ENCODE measurements at places on chromosomes 1 and 21.

GRCh38 chr1:9093091-9093490 is 23.7 kb upstream of the SLC2A5 start:
- DNase-seq, result no peak

- no peak for DNase-seq
Measured at GRCh38 chr1:76142771-76143540, 68.4 kb downstream of the ST6GALNAC3 start.

DNA sequence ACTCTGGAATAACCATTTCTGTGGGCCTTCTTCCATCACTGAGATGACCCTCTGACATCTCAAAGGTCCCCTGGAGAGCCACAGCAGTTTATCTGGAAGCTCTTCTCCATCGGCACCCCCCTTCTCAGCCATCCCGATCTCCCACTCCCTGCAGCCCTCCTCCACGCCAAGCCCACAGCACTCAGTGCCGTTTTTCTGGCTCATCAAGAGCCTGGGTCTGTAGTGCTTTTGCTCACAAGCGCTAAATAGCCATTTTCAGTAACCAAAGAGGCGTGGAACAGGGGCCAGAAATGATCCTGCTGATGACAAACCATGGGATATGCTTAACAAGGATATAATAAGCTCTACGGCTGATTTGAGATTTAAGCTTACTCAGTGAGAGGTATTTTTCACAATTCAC is 17.6 kb downstream of the SEC16B start:
- no peak for DNase-seq

DNA sequence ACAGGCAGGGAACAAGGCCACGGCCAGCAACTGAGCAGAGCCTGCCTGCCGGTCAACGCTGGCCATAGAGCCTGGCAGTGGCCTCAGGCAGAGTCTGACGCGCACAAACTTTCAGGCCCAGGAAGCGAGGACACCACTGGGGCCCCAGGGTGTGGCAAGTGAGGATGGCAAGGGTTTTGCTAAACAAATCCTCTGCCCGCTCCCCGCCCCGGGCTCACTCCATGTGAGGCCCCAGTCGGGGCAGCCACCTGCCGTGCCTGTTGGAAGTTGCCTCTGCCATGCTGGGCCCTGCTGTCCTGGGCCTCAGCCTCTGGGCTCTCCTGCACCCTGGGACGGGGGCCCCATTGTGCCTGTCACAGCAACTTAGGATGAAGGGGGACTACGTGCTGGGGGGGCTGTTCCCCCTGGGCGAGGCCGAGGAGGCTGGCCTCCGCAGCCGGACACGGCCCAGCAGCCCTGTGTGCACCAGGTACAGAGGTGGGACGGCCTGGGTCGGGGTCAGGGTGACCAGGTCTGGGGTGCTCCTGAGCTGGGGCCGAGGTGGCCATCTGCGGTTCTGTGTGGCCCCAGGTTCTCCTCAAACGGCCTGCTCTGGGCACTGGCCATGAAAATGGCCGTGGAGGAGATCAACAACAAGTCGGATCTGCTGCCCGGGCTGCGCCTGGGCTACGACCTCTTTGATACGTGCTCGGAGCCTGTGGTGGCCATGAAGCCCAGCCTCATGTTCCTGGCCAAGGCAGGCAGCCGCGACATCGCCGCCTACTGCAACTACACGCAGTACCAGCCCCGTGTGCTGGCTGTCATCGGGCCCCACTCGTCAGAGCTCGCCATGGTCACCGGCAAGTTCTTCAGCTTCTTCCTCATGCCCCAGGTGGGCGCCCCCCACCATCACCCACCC is at the start of gene TAS1R3:
Gene TAS1R3 (plus strand): TSS at position 213 of the 898 bp plus-strand sequence. CDS start 66 bp downstream, at position 279.
- DNase-seq, result peak; percentile 86

GRCh38 chr1:39103328-39104157 is 77.4 kb downstream of the NDUFS5 start:
- peak; percentile 85 for DNase-seq

- peak; percentile 25 for DNase-seq
Measured at GRCh38 chr1:10724948-10725847, 71.2 kb downstream of the CASZ1 start.

DNA sequence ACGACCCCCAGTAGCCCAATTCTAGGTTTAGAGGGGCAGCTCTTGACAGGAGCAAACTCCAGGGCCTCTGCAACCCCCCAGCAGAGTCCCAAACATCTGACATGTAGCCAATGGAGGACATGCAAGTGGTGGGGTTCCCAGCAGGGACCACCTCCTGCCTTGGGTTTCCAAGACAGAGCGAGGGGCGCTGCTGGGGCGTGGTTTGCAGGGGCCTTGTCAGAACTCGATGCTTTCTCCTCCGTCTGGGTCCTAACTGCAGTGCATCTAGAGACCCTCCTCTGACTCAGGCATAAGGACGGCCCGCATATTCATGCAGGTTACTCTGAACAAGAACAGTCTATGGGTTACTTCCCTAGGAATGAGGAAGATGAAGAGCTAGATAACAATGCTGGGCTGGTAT is 17.2 kb downstream of the EPHX1 start:
- DNase-seq, result no peak

- peak; percentile 38 for DNase-seq
Measured at GRCh38 chr1:43930168-43930948, 3.2 kb upstream of the ARTN start.

DNA sequence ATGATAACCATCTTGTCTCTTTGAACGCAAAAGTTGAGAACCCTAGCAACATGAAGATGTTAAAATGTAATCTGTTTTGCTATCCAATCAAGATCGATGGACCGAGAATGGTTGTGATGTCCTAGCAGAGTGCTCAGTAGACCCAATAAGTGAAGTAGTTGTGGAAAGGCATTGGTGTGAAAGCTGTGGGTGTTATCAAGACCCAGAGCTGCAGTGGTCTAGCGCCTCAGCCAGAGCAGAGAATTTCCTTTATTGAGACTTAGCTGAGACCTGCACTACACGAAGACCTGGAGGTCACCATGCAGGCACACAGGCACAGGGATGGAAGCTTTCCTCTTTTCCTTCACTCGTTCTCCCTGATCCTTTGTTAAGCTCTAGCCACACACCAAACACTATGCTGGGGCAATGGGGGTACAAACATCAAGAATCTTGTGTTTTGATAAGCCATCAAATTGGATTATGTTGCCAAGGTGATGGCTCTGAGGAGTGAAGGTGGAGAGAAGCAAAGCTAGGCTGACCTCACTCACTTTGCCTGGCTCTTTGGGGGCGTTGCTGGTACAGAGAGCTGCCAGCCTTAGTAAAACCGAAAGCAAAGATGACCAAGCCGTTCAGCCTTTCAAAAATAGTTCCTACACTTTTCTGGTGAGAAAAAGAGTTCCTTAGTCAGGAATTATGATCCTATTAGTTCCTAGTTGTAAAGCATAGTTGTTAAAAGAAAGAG is 24.1 kb downstream of the METTL13 start:
- DNase-seq, result no peak

DNA sequence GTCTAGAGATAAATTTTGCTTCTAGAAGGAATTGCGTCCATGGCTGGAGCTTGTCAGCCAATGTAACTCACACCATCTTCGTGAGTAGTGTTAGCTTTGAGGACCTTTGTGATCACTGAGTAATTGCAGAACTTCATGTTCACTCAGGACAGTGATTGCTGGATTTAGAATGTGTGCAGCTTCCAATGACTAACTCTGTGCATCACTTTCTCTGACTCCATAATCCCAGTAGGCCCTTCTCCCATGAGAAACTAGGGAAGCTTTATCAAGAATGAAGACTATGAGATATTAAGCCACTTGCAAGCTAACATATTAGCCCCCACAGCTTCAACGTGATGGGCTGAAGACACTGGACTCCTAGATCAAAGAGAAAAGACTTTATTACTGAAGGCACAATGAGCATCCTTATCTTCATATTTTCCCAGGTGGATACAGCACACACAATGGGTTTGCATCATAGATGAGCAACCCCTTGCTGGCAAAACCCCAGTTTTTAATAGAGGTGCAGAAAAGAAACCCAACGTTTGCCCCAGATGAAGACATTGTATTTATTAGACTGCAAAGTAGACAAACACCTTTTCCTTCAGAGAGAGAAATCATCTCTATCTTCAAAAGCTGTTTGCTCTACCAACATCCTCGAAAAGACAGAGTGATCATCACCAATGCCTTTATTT is 561.0 kb downstream of the LTN1 start:
- DNase-seq, result peak; percentile 34

GRCh38 chr1:116763787-116764465 is 9.7 kb downstream of the CD2 start:
- DNase-seq, result peak; percentile 53

DNA sequence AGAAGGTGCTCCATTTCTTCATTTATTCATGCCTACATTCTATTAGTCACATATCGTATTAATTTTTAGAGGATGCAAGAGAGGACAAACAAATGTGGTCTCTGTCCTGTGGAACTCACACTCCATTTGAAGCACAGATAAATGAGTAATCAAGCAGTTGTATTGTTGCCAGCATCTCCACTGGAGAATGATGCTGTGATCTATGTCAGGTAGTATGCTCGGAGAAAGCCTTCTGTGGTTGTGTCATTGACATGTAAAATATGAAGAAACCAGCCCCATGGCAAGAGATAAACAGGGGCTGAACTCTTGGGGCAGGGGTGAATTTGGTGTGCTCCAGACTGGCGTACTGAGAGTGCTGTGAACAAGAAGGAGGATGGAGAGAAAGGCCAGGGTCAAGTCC is 101.2 kb downstream of the FASLG start:
- no peak for DNase-seq

DNA sequence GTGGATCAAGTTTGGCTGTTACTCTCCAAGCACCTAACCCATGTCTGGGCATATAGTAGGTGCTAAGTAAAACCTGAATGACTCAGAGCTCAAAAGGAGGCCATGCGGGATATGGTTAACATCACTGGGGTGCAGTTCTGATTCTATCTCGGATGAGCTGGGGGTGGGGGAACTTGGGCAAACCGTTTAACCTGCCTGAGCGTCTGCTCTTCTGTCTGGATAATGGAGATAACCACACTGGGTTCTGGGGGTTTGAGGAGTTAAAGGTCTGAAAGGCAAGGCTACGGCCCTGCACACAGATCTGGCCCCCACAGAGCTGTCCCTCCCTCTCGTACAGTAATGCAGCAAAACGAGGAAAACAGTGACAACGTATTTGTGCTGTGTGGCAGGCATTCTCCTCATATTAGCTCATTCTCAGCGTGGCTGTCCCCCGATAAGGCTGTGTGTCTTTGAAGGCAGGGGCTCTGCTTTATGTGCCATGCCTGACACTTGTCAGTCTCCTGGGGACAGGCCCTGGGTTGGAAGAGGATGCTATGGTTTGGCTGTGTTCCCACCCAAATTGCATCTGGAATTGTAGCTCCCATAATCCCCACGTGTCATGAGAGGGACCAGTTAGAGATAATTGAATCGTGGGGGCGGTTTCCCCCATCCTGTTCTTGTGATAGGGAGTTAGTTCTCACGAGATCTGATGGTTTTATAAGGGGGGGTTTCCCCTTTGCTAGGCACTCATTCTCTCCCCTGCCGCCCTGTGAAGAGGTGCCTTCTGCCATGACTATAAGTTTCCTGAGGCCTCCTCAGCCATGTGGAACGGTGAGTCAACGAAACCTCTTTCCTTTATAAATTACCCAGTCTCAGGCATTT is 6.8 kb upstream of the ALDH4A1 start:
- DNase-seq, result no peak

- no peak for DNase-seq
Measured at GRCh38 chr21:40639616-40640194, 207.3 kb downstream of the DSCAM start.

DNA sequence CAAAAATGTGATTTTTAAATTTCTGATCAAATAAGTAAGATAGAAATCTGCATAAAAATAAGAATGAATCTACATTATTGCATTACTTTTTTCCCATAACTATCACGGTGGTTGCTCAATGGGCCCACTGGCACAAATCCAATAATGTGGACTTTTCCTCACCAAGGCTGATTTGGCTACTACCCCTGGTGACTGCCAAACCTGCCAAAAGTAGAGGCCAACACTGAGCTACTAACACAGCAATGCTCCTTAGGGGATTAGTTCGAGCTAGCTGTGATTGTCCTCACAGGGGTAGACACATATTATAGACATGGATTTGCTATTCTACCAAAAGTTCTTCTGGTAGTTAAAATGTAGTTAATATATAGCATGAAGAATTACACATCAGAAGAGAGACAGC is 107.7 kb upstream of the ZNHIT6 start:
- no peak for DNase-seq

- DNase-seq, result no peak
Measured at GRCh38 chr1:57820356-57821095, 396.7 kb upstream of the DAB1 start.

- no peak for DNase-seq
Measured at GRCh38 chr1:23224739-23225648, 7.7 kb upstream of the HTR1D start.

GRCh38 chr1:14875524-14876509 is 277.3 kb downstream of the KAZN start:
- DNase-seq, result no peak

- no peak for DNase-seq
Measured at GRCh38 chr1:89578946-89579684, 53.8 kb upstream of the LRRC8C start.

- peak; percentile 97 for DNase-seq
Measured at GRCh38 chr1:223504741-223505140, 111.5 kb downstream of the CCDC185 start.

- no peak for DNase-seq
Measured at GRCh38 chr1:44505210-44505993, 100.3 kb downstream of the RNF220 start.

- no peak for DNase-seq
Measured at GRCh38 chr1:2583331-2583791, 3.2 kb upstream of the PRXL2B start.

- no peak for DNase-seq
Measured at GRCh38 chr1:155970531-155971167, 7.7 kb downstream of the ARHGEF2 start.

DNA sequence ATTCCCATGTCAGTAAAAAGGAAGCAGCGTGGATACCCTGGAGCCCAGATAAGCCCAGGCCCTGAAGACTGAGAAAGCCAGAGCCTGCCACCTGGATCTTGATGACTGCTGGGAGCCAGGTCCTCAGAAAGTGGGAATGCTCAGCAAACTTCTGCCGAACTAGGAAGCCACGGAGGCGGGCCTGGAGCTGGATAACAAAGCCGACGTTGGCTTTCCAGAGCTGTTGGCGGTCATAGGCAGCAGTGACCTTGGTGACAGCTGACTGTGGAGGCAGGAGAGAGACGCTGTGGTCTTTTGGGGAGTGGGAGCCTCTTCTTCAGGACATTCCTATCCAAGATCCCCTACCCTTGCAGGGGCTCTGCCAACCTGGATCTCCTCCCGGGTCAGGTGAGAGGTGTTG is 24.4 kb downstream of the IQGAP3 start:
- DNase-seq, result no peak

GRCh38 chr1:94646786-94647555 is 105.4 kb upstream of the F3 start:
- no peak for DNase-seq

GRCh38 chr21:31624961-31625491 is 34.5 kb upstream of the SOD1 start:
- DNase-seq, result no peak

DNA sequence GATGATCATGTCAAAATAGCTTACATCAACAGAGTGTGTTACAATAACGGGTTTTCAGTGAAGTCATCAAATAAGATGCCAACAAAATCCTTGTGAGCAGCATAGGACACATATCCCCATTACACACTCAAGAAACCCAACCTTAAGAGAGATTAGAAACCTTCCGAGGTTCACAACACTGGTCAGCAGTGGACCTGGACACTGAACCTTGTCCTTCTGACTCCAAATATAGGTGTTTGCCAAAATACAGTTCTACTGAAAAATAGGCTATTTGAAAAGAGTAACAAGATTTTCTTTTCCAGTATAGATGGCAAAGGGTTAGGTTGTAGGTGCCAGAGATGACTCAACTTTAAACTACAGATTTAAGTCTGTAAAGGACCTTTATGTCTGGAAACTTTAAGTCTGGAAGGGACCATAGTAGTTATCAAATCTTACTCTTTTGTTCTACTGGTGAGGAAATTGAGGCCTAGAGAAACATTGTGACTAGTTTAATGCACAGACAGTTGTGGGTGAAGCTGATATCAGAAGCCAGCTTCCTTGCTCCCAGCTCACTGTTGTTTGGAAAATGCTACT is 811 bp upstream of the REG4 start:
- DNase-seq, result no peak
